ENCODE measurements at places on chromosomes 12 and 14.

DNA sequence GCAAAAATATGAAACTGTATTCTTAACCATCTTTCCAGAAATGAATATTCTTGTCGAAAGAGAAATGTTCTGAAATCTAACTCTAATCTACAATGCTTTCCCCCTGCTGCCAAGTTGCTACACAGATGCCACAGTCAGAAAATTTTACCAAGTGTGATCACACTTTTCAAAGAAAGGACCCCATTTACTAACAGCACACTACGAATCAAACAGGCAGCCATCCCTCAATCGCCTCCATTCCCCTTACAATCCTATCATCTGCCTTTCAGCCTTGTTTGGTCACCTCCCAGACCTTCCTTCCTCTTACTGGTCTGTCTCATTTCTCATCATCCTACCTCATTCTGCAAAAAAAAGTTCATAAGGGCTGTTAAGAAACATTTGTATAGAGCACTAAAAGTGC, 190.1 kb downstream of the MED13L start:
- no peak for ATAC-seq

DNA sequence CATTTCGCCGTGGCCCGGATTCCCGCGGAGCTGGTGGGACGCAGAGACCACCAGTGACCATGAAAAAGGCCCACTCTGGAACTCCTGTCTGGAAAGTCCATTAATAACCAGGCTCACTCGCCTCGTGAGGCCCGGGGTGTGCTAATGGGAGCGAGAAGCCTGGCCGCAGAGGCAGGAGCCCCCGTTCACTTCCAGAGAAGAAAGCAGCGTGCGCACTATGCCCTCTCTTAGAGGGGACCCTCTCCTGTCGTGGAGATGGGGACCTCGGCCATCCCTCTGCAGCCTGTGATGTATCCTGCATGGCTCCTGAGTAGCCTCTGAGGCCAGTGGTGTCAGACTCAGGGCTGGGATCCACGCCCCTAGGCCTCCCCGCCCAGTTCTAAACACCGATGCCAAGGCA, 134.1 kb upstream of the VRK1 start:
- ATAC-seq, result no peak

- no peak for ATAC-seq
Measured at GRCh38 chr12:66584673-66585072, 94.2 kb downstream of the GRIP1 start.

- no peak for ATAC-seq
Measured at GRCh38 chr12:112963227-112963861, 15.0 kb upstream of the OAS2 start.

GRCh38 chr14:91754819-91755218, 22.9 kb upstream of the CATSPERB start:
- no peak for ATAC-seq

DNA sequence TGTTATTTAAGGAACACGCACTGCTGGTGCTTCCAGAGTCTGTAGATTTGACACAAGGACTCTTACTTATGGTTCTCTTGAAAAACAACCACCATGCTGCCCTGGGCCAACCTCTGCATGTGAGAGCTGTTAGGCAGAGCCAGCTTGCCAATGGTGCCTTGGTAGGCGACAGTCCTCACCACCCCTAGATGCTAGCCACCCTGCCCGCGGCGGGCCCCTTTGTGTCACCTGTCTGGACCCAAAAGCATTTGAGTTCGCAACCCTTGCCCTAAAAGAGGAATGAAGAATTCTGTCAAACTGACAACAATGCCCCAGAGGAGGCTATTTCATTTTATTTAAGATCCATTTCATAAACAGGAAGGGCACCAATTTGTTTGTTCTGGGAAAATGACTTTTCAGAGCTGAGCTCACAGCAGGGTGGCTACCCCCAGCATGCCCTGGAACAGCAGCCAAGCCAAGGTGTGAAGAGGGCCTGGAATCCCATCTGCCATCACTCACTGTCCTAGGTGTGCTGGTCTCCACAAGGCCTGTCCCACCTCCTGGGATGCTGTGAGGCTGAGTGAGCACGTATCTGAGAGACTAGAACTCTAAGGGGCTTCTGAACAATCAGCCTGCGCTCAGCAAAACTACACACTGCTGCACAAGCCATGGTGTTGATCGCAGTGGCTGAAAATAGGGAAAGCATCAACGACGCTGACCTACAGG, 63.8 kb upstream of the FZD10 start:
- ATAC-seq, result no peak

GRCh38 chr12:45675534-45675933, 54.0 kb upstream of the ARID2 start:
- no peak for ATAC-seq

DNA sequence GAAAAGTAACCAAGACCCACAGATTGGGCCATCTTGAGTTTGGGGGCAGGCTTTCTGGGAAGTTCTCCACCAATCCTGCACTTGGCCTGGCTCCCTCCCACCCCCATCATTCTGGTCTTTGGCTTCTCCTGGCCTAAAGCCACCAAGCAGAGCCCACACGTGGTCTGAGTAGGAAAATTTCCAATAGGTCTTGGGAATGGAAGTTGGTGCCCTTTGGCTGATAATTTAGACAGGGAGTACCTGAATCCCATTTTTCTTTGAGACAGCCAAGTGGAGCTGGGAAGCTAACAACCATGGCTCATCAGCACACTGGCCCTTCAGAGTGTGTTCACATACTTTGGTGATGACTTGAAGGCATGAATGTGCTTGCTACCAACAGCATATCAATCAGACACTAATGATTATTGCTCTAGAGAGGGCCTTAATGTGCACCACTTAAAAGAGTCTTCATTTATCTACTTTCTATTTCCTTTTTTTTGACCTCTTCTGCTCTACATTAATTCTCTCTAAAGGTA, 156.0 kb downstream of the EGLN3 start:
- ATAC-seq, result no peak

GRCh38 chr12:6228535-6229223, 28.5 kb downstream of the CD9 start:
- no peak for ATAC-seq

- ATAC-seq, result no peak
Measured at GRCh38 chr12:68242777-68243176, 10.6 kb downstream of the IL22 start.

DNA sequence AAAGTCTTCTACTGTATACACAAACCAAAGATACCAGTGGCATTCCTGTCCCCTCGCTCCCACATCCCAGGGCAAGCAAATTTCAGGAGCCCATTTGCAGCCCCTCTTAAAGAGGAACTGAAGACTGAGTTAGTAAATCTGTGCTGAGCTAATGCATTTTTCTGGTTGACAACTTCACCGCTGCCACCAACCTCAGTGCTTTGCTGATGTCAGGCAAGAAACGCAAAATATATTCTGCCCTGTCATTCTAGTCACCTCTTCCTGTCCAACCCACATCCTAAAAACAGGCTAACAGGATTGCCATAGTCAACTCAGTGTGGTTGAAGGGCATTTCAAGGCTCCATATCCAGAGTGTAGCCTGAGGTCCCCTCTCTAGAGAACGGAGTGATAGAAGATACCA, 59.4 kb upstream of the FICD start:
- no peak for ATAC-seq

DNA sequence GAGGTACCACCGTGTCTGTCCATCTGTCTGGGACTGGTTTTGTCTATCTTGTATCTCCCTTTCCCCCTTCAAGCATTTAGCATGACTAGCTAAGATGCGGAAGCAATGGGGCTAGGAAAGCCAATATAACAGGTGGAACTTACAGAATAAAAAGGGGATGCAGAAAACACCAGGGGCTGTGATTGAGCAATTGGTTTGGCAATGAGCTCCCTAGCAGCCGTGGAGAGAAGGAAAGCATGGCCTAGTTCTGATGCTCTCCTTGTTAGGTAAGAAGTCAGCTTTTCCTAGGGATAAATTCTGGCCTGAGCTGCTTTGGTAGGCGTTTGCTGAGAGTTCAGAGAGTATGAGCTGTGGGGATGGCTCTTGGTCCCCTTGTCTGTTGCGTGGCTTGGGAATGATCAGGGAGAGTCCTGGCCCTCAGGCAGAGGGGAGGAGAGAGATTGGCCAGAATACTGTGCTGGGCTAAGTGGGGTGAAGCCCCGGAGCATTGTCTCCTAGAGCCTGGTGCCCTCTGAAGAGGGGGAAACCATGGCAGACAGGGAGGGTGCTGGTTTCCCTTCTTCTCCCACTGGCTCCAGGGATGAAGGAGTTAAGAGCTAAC, 7.1 kb downstream of the SETD1B start:
- no peak for ATAC-seq

DNA sequence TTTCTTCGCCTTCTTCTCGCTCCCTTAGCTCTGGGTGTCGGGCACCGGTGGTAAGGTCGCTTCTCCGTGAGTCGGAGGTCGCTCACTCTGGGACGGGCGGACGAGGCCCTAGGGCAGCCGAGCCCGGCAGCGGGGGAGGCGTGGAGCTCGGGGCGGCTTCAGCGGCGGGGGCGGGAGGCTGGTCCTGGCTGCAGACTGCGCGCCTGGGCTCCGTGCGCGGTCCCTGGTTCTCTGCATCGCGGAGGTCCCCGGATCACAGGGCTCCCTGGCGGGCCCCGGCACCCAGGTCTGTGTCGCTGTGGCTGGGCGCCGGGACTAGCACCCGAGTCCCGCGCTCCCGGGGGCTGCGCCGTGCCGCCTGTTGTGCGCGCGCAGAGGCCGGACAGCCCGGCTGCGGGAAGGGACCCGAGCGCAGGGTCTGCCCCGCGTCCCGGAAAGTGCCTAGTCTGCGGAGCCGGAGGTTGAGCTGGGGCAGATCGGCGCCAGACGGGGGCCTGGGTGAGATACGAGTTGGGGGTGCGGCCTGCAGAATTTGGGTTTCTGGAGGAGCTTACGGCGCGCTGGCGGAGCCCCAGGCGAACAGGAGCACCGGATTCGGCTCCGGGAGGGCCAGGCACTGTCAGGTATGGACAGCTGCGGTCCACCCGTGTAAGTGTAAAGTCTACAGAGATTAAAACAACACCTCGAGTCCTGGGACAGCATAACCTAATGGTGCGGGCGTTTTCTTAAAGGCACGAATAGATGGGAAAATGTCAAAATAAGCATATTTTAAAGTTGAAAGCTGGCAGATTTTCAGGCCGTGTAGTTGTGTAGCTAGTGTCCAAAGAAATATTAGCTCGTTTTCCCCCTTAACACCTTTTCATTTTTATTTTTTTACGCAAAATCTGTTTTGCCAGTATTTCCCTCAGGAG, 713 bp downstream of the FRMD6 start:
- peak; percentile 43 for ATAC-seq

- no peak for ATAC-seq
Measured at GRCh38 chr14:51039252-51039651, 55.7 kb downstream of the TRIM9 start.

- ATAC-seq, result no peak
Measured at GRCh38 chr14:86712176-86712575, 1182.2 kb downstream of the FLRT2 start.

- peak; percentile 86 for ATAC-seq
Measured at GRCh38 chr12:131830335-131830913, 2.2 kb downstream of the MMP17 start.

- ATAC-seq, result no peak
Measured at GRCh38 chr14:20356422-20356821, 13.0 kb downstream of the PARP2 start.

- ATAC-seq, result no peak
Measured at GRCh38 chr14:58794993-58795762, 157.4 kb downstream of the DACT1 start.

- no peak for ATAC-seq
Measured at GRCh38 chr14:89284333-89285058, 132.5 kb downstream of the FOXN3 start.

GRCh38 chr12:82866227-82866775, 179.6 kb downstream of the TMTC2 start:
- ATAC-seq, result no peak

Measured in SK-N-SH treated with all-trans-retinoic acid at 6 μM for 48 hours (cell line).